Stimulated activated CD8-positive, alpha-beta memory T cell treated with anti-CD3 and anti-CD28 coated beads, Interleukin-4, amount 100 ng/mL, for 48 hours (primary cell): ENCODE measurements at places on chromosomes 7 and 10.

DNA sequence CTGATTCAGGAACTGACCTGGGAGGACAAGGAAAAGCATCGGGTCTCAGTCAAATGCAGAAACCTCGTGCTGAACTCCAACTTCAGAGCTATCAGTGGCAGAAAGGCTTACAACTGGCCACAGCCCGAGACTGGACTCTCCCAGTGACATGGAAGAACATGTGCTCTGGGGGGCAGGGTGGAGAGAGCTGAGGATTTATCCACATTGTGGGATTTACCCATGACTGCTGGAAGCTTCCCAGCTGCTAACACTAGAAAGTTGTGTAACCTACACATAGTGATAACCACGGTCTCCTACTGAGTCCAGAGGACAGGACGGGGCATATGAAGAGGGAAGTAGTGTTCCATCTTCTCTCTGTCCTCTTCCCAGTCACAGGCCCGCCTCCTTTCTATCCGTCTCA, 103.4 kb downstream of the ITIH5 start:
- DNase-seq: no peak

DNA sequence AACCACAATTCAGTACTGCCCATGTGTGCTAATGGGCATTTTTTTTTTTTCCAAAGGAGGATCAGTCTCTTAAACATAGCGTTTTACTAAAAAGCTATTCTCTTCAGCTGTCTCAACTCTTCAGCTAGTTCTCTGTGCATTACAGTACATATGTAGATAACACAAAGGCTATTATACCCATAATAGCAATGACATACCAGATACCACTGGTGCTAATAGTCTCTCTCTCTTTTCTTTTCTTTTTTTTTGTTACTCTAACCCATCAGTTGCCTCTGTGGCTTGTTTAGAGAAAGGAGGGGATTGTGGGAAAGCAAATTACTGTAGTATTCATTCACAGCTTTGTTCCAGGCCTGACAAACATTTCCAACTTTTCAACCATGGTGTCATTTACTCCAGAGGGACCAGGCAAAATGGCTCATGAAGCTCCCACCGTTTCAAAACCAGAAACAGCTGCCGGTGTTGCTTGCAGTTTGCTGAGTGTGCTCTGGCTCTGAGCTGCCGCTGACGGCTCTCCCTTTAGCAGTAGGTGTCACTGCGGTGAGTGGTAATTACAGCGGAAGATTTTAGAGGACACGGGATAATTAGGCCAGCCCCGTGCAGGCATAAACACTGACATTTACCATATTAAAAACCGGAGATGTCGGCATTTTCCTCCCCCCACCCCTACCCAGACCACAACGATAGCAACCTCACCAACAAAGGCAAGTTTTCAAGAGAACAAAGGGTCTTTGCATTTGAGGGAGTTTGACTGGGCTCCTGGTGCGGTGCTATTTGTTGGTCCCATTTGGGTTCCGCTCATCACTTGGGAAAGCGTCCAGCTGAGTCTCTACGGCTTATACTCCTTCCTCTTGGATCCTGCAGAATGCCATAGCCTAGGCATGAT, 1005.5 kb downstream of the KCNMA1 start:
- DNase-seq: no peak

DNA sequence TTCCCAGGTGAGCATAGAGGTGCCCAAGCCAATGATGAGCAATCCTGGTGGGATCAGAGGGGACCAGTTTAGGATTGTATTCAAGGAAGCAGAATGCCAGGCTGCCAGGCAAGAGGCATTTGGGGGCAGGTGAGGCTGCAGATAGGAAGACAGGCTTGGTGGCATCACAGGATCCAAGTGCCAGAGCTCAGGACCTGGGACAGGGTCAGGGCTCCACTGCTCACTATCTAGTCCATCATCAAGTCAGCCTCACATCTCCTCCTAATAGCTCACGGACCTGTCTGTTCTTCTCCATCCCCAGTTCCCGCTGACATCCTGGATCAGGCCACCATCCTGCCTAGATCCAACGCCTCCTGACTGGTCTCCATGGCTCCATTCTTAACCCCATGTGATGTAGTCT, 47.6 kb downstream of the CYP26A1 start:
- DNase-seq: no peak

- no peak for DNase-seq
These were observed 32.9 kb downstream of the ZCCHC24 start for GRCh38 chr10:79412516-79412915.

DNA sequence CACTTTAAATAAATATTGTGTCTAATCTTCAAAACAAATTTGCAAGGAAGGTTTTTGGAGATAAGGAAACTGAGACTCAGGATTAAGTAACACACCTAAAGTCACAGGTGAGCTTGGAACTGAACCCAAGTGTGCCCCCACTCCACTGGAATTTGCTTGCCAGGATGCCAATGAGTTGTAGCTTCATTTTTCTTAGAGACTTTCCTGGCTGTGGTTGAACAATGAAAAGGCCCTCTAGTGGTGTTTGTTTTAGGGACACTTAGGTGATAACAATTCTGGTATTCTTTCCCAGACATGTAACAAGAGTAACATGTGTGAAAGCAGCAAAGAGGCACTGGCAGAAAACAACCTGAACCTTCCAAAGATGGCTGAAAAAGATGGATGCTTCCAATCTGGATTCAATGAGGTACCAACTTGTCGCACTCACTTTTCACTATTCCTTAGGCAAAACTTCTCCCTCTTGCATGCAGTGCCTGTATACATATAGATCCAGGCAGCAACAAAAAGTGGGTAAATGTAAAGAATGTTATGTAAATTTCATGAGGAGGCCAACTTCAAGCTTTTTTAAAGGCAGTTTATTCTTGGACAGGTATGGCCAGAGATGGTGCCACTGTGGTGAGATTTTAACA, 1.5 kb downstream of the IL6 start:
- DNase-seq: no peak

DNA sequence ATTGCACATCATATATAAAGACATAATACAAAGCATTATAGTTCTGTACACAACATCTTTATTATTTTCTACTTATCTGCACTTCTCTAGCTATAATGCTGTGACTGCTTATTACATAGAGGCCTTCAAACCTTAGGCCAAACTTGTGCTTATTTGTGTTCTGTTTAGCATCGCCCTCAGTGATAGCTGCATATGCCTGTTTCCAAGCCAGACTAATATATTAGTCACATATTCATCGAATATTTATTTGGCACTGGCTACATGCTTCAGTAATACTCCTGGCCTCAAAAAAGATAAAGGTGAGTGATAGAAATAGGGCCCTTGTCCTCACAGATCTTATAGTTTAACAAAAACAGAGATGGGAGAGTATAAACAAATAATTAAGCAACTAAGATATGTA, 30.2 kb upstream of the SEMA3D start:
- DNase-seq: no peak

- no peak for DNase-seq
These were observed 12.3 kb upstream of the IKZF1 start for GRCh38 chr7:50292165-50292757.

DNA sequence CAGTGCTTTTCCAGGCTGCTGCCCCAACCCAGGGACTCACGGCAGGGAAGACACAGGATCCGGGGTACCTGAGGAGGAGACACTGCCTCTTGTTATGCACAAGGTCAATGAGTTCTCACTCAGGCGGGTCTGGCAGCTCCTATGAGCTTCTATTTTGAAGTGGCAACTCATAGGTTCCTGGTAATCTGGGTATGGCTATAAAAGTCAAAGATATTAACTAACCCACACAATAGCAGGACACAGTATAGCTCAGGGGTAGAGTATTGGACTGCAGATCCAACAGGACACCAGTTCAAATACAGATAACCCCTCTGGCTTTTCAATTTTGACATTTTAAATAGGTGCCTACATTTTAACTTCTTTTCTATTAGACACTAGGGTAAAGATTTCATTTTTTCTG, 130.3 kb upstream of the ZNF746 start:
- DNase-seq: no peak

DNA sequence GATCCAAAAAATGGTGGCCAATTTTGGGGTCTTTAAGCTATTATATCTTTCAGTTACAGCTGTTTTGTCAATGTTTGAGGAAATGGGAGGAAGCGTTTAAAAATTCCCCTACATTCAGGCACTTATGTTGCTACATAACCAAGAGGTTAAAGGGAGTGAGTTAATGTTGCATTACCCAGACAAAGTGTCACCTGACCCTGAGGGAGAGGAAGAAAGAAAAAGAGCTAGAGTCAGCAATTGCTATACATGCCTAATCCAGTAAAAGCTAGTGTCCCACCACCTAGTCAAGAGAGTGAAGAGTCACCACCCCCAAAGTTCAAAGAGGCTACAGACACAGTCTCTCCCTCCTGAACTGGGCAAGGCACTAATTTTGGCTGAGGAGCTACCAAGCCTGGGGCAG, 69.5 kb upstream of the ZNF92 start:
- no peak for DNase-seq

DNA sequence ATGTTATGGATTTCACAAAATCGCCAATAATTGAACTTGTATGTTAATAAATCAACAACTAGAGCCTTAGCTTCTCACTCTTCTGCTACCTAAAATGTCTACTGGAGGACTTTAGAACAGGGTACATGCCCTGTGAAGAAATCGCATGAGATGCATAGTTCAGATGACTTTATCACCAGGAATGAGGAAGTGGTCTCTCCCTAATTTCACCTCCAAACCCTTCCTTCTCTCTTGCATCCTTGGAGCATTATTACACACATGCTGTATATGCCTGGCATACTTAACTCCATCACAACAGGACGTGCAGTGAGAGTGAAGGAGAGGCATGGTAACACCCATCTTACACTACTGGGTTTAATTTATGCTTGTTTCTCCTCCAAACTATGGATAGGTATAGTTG, 27.8 kb downstream of the RHEB start:
- DNase-seq: no peak

DNA sequence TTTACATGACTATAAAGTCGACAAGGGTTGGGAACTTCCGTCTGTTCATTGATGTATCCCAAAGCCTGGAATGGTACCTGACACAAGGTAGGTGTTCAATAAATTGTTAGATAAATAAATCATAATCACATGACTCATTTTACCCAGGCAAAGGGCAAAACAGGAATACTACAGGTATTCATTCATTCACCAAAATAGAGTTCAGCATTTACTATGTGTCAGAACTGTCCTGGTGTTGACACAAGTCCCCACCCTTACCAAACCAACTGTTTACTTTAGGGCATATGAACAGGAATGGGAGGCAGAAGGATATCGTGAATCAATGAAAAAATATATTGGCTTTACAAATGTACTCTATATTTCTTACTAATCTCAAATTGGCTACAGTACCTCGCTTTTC, 666 bp upstream of the YAE1 start:
- DNase-seq: no peak

- no peak for DNase-seq
These were observed 125.8 kb upstream of the PTN start for GRCh38 chr7:137469191-137469811.

DNA sequence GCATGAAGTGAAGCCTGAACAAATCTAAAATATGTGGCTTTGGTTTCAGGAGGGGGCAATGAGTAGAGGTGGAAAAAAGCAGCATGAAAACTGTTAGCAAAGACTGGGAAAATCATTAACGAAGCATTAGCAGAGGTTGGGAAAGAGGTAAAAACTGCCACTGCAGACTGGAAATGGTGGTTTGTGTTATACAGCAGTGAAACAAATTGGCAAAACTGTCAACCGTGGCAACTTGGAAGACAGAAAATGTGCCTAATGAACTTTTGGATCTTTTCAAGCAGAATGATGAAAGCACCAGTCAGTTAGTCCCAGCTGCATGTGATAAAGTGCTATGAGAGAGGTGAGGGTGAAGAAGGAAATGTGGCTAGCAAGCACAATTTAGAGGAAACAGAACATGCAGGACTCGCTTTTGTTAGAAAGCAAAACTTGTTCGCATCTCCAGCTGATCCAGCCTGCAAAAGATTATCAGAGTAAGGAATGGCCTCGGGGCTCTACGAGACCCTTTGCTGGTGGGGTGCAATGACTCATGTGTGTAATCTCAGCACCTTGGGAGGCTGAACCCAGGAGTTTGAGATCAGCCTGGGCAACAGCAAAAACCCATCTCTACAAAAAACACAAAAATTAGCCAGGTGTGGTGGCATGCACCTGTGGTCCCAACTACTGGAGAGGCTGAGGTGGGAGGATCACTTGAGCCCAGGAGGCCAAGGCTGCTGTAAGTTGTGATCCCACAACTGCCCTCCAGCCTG, 45.7 kb downstream of the SKIDA1 start:
- no peak for DNase-seq

DNA sequence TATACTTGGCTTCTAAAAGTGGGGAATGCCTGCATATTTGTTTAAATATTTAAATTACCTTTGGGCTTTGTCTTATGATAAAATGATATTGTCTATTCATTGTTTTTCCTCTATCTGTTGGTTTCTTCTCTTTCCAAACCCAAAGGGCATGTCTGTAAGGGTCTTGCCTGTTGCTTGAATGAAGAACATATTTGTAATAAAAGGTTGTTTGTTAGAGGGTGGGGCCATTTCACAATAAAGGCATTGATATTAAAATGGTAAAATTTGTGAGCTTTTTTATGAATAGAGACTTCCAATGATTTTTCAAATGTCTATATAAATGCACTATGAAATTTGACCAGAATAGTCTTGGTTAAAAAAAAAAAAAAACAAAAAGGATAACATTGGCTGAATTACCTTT, 105.2 kb downstream of the DKK1 start:
- DNase-seq: no peak

DNA sequence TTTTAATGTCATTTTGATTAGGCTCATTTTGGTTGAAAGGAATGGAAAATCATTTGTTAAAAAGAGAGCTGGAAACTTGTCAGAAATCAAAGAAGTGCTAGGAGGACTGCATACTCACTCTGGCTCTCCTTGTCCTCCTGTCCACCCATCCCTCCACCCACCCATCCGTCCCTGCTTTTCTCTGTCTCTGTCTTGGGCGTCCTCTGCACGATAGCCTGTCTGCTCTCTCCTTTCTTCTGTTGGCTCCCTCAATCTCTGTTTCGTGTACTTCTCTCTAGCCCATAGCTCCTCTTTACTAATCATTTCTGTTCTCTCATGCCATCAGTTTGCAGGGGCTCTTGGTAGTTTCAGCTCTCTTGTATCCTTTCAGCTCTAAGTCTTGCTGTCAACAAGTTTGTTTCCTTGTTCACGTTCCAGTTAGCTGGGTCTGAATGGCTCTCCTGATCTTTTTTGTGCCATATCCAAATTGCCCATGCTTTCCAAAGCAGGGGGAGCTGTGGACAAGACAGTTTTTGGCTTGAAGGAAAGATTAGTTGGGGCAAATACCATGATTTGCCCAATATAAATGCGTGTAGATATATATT, 75.6 kb downstream of the KAT6B start:
- no peak for DNase-seq
